ENCODE measurements at places on chromosomes 1 and 21.
A peak's percentile ranks its signal among the peaks of the same experiment; 100 is the strongest.

DNA sequence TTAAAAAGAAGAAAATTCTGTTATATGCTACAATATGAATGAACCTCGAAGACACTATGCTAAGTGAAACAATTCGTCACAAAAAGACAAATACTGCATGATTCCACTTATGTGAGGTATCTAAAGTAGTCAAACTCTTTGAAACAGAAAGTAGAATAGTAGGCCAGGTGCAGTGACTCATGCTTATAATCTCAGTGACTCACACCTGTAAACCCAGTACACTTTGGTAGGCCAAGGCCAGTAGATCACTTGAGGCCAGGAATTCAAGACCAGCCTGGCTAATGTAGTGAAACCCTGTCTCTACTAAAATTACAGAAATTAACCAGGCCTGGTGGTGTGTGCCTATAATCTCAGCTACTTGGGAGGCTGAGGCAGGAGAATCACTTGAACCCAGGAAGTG is 25.7 kb downstream of the EPHA10 start:
- DNase-seq: no peak

DNA sequence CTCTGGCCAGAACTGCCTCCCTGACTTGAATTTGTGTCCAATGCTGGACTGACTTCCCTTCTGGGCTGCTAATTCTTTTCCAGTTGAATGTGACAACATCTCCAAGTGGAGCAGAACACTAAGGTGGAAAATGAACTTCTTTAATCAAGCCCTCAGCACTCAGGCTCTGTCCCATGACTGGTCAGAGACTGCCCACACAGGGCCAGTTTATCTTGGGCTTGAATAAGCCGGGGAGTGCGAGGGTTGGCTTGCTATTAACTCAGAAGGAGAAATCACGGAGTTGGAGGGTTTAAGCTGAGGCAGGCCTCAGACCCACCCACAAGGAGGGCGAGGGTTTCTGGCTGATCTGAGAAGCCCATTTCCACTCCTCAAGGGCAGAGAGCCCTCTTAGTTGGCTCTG is 12.4 kb downstream of the KCNA10 start:
- DNase-seq: no peak

DNA sequence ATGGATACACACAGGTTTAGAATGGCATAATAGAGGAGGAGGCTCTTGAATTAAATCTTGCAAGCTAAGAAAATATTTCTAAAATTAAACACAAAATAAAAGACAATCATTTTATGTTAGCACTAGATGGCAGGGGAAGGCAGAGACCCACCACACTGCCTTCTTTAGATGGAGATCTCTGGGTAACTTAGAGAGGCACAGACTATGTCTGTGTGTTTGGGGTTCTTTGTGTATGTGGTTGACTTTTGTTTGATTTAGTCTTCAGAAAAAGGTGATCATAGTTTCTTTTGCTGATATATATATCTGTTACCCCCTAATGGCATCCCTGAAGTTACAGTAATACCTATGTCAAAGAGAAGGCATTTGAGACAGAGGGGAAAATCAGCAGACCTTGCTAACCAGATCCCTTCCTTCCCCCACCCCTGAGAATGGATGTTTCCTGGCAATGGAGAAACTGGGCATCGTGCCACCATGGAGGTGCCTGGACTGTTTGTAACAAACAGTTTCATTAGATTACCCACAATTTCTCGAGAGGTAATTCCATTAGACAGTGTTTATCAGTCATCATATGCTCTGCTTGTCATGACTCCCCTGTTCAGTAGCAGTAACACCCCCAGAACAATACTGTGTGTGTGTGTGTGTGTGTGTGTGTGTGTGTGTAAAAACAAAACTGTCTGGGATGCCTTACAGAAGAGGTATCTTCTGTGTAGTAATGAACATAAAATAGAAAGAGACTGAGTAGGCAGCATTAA is 228.3 kb upstream of the DEPDC1 start:
- DNase-seq: no peak

GRCh38 chr1:211609120-211610024 is 30.4 kb upstream of the SLC30A1 start:
- DNase-seq: no peak

DNA sequence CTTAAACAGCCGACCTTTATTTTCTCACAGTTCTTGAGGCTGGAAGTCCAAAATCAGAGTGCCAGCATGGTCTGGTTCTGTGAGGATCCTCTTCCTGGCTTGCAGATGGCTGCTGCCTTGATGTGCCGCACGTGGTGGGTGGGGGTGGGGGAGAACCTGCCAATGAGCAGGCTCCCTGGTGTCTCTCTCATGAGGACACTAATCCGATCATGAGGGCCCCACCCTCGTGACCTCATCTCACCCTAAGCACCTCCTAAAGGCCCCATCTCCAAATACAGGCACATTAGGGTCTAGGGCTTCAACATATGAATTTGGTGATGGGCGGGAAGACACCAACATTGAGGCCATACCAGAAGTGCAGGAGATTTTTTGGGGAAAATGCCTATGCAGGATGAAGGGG is 37.8 kb downstream of the ACTN2 start:
- DNase-seq: no peak

- DNase-seq: peak; percentile 67
Measured at GRCh38 chr1:209569455-209570207, 13.9 kb upstream of the CAMK1G start.

GRCh38 chr1:178275049-178275448 is 181.1 kb downstream of the RASAL2 start:
- no peak for DNase-seq

GRCh38 chr1:201554789-201555592 is 16.1 kb downstream of the NAV1 start:
- DNase-seq: no peak

GRCh38 chr1:76068953-76069561 is 5.5 kb upstream of the ST6GALNAC3 start:
- DNase-seq: no peak

GRCh38 chr1:44415013-44415412 is 10.0 kb downstream of the RNF220 start:
- no peak for DNase-seq

DNA sequence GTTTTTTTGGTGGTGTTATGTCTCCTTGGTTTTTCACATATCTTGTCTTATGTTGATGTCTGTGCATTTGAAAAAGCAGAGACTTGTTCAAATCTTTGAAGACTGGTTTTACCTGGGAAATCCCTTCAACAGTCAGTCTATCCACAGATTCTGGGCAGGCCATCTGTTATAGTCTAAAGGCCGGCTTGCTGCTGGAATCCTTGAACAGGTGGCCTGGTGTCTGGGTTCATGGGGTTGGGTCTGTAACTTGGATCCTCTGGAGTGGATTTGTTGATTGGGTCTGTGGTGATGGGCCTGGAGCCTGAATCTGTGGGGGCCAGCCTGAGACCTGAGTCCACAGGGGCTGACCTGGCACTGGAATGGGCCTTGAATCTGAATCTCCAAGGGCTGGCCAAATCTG is 12.2 kb downstream of the LORICRIN start:
- DNase-seq: no peak

- no peak for DNase-seq
Measured at GRCh38 chr1:56816264-56816663, 2.9 kb downstream of the FYB2 start.

DNA sequence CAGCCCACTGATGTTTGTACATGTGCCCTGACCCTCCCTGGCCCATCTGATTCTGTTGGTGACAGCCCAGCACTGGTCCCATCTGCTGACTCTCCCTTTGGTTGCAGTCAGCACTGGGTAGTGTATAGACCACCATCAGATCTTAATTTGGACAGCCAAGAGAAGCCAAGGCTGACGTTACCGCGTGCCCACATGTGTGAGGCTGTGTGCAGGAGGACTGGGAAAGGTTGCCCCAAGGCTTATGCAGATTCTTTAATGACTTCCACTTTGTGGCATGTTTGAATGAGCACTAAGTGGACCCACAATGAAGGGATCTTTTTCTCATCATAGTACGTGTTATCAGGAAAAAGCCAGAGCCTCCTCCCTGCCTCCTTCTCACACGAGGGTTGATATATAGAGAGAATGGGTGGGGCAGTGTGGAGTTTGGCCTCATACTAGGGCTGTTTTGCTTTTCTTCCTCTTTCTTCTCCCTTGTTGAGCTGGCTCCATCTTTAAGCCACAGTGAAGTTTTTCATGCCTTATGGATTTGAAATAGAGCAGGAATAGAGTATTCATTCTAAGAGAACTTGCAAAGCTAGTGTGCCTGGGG is 93.5 kb downstream of the NAV1 start:
- DNase-seq: no peak

- no peak for DNase-seq
Measured at GRCh38 chr1:195173753-195174152, 1434.5 kb downstream of the KCNT2 start.

DNA sequence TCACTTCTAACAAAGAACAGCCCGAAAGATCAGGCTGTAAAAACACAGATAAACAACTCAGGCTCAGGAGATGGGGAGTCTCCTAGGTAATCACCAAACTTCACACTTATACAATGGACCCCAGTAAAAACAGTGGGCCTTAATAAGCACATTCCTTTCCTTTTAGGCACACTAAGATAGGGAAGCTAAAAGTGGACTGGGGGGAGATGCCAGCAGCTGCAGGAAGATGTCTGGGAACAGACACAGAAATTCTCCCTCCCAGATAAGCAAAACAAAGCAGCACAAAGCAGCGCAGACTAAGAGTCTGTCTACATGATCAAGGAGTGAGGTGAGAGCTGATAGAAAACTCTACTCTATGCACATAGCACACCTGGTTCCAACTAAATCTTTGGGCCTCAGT is 29.0 kb upstream of the CTBS start:
- DNase-seq: no peak

DNA sequence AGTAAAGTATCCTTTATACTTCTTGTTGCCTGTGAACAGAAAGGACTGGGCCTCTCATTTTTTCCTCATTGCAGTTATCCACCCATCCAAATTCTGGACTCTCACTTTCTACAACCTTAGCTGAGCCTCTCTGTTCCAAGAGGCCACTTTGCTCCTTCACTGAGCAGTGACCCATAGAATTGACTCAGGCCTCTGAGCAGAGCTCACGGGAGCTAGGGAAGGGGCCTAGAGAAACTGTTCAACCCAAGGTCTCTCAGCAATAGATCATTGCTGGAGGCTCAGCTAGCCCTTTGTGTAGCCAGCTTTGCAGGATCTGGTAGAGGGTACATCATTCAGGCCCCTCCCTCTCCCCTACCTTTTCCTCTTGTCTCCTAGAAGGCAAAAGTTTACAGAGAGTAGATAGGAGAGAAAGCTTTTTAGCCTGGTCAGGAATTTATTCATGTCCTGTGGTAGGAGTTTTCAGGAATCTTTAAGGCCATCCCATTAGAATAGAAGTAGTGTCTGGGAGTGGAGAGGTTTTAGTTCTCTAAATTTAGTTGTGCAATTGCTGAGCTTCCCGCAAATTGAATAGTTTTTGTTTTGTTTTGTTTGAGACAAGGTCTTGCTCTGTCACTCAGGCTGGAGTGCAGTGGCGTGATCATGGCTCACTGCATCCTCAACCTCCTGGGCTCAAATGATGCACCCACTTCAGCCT is 6.7 kb downstream of the INTS3 start:
- DNase-seq: no peak

GRCh38 chr1:99123936-99124335 is 119.3 kb upstream of the PLPPR5 start:
- DNase-seq: no peak

DNA sequence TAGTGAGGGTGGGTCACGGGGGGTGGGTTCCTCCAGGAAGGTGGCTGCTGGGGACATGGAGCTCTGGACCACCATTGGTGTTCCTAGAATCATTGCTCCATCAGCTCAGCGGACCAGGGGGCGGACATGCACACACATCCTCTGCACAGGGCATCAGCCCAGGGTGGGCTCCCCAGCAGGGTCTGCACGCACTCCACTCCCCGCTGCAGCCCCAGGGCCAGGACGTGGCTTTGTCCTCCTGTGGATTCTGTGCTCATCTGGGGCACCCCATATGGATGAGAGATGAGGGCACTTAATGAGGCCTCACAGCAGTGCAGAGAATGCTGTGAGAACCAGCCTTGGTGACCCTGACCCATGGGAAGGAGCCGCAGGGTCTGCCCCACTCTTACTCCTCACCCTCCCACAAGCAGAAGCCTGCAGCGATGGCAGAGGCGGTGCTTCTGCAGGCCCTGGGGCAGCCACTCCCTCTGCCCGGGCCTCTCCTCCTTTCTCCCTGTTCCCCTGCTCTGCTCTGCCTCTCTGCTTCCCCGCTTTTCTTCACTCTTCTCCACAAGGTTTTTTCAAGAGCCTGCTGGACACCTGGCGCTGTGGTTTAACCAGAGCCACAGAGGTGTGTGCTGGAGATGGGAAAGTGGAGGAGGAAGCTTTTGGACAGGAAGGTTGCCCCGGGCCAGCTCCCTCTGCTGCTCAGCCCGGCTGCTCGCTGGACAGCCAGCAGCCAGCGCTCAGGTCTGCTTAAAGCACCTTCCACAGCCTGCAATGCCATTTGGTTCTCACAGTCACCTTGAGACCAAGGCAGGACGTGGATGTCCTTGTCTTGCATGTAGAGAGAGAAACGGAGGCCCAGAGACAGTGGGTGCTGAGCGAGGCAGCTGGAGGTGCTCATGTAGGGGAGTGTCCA is 26.3 kb upstream of the PCBP3 start:
- DNase-seq: no peak

DNA sequence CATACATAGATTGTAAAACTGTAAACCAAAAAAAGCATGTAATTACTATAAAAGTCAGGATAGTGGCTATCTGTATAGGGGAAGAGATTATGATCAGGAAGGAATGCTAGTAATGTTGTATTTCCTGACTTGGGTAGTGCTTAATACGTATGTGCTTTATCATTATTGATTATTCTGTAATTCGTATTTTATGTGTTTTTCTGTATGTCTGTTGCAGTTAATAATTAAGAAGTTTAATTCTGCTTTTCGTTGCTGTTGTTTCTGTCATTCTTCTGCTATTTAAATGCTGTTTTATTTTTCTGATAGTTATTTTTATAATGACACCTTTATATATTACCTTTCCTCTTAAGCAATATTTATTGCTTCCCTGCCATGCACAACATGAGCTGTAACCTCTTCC is 29.3 kb upstream of the TRIM33 start:
- DNase-seq: no peak

- no peak for DNase-seq
Measured at GRCh38 chr1:155043793-155044192, 7.3 kb upstream of the ADAM15 start.

DNA sequence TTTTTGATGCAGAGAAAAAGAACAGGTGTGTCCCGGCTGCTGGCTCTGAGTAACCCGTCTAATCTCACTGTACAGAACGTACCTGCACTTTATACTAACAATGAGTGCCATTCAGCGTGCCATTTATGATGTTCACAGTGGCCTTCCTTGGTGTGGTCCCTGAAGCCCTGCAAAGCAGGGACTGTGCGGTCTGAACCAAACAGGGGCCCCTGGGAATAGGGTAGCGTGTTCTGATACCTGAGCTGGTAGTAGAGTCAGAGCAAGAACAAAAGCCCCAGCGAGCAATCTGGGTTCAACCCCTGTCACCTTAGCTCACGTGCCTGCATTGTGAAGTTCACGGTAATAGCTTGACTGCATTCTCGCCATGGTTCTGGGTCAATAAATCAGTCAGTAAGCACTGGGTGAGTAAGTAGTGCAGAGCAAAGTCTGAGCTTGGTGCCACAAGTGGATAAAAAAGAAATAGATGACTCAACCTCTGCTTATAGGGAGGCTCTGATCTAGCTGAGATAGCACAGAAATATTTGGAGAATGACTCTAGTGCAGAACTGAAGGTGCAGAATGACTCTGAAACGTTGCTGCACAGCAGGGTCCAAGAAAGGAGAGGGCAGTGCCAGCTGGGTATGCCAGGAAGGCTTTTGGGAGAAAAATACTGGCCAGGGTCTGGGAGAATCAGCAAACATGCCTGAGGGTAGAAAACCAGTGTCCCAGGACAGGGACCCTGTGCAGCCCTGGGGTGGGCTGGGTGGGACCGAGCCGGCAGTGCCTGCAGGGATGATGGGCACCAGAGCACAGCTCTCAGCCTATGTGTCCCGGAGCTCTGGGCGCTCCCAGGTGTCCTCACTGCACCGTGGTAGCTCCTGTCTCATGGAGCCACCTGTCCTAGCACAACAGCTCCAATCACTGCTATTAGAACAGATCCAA is 125.9 kb downstream of the RHOU start:
- no peak for DNase-seq

Measured in stimulated activated naive CD4-positive, alpha-beta T cell treated with Interleukin-2 at 50 U/mL for 16 hours (primary cell).